ENCODE measurements at places on chromosomes 2 and 18.

- no peak overlapping the region for H3K4me3 ChIP-seq
- H3K36me3 ChIP-seq = peaks cover 10% of the 10 kb centered on the region
- no peaks in the 10 kb centered on the region for H3K27me3 ChIP-seq
- H3K27ac ChIP-seq = no peak overlapping the region
Observed at GRCh38 chr18:47868744-47869143, 61.7 kb downstream of the SMAD2 start.

DNA sequence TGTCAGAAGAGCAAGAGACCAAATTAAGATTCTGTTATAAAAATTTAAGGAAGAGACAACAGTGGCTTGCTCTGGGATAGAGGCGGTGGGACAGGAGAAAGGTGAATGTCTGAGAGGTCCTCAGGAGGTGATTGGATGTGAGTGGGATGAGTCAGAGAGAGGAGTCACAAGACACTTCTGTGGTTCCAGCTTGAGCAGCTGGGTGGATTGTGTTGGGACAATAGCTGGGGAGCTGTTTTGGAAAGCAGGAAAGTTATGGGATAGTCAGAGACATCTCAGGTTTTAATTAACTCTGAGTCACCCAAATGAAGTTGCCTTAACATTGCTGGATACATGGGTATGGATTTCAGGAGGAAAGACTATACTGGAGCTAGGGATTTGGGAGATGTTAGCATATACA lies 218.0 kb upstream of the TRIB2 start:
- no peak for DNase-seq
- no peaks in the 10 kb centered on the region for H3K4me1 ChIP-seq
- no peaks in the 10 kb centered on the region for H3K27me3 ChIP-seq
- H3K36me3 ChIP-seq = no peaks in the 10 kb centered on the region

DNA sequence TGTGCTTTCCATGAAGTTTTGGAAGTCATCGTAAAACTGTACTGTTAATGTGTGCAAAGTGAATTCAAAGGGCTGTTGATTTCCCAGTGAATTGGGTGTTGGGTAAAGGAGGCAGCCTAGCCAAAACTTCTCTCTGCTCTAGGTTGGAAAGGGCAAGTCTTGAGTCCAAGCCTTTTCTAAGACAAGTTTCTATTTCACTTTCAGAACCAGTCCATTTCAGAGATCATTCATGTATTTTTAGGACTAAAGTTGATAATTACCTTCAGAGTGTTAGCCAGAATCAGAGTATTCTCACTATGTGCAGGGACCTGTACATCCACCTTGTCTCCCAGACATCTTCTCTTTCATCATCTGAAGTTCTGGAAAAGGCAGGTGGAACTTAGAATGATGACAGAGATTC lies 636.1 kb upstream of the KLHL29 start:
- H3K27ac ChIP-seq = no peak overlapping the region
- no peaks in the 10 kb centered on the region for H3K36me3 ChIP-seq
- no peaks in the 10 kb centered on the region for H3K27me3 ChIP-seq
- no peak overlapping the region for H3K4me3 ChIP-seq
- no peak for DNase-seq

- peaks cover 14% of the 10 kb centered on the region for H3K4me1 ChIP-seq
- no peaks in the 10 kb centered on the region for H3K27me3 ChIP-seq
- no peak for DNase-seq
- no peaks in the 10 kb centered on the region for H3K36me3 ChIP-seq
- H3K27ac ChIP-seq = no peak overlapping the region
Observed at GRCh38 chr2:137938204-137938603, 26.1 kb upstream of the HNMT start.

All from neural crest cell (in vitro differentiated cells).